Stimulated activated naive CD8-positive, alpha-beta T cell treated with anti-CD3 and anti-CD28 coated beads, Interleukin-15, Interleukin-2, amounts not matched to agents 100 U/mL and 50 U/mL, for 24 hours (primary cell): ENCODE measurements at places on chromosomes 2 and 18.
A peak's percentile ranks its signal among the peaks of the same experiment; 100 is the strongest.

DNA sequence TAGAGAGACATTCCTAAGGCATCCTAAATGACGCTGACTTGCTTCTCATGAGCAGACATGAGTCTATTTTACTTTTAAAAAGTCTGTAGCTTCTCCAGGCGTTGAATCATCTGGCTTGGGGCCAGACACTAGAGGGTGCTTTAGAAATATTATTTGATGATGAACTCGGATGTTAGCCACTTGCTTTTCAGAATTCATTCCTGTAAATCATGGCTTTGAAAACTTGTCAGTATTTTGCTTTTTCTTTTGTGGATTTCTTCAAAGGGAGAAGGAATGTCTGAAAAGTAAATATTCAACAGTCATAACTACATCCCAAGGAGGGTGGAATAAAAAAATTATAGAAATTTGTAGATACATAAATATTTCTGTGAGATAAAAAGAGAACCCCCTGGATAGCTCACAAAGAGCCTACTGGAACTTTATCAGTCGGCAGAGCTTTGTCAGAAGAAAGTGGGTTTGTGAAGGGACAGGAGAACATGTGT is 370.8 kb downstream of the OSR1 start:
- no peak for DNase-seq

DNA sequence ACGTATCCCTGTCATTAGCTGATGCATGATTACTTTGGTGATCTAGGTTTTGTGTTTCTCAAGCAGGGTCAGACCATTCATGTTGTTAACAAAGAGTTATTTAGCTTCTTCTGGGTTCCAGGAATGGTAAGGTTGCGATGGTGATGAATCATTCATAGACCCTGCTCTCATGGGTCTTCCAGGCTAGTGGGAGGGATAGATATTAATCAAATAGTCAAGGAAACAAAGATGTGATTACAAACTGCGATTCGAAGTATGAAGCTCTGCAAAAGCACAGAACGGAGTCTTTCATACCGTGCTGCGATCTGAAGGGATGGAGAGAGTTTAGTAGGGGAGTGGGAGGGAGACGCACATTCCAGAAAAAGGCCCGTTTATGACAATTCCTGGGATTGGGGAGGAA is 42.1 kb downstream of the CAVIN2 start:
- DNase-seq: no peak

DNA sequence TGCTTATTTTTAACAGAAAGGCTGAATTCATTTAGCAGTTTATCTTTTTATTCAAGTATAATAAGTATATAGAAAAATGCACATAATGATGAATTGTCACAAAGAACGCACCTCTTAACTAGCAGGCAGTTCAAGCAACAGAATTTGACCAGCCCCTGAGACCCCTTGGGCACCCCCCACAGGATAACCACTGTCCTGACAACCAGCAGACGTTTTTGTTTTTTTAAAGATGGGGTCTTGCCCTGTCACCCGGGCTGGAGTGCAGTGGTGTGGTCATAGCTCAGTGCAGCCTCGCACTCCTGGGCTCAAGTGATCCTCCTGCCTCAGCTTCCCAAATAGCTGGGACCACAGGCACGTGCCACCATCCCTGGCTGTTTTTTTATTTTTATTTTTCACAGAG is 14.0 kb downstream of the PRELID3A start:
- no peak for DNase-seq

- no peak for DNase-seq
Observed at GRCh38 chr2:198376677-198377076, 572.3 kb downstream of the PLCL1 start.

- DNase-seq: no peak
Observed at GRCh38 chr2:158726911-158727592, 68.1 kb upstream of the DAPL1 start.

DNA sequence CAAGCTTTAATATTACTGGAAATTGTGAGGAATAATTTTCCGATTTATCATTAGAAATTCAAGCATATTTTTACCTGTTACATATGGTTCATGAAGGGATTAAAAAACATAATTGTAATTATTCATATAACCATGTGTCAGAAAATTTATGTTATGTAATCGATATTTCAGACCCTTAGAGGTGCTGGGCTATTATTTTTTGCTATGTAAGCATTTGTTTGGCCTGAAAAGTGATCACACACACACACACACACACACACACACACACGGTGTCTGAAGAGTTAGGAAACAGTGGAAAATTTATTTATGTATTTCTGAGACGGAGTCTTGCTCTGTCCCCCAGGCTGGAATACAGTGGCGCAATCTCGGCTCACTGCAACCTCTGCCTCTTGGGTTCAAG is 375.5 kb downstream of the PTH2R start:
- DNase-seq: no peak

DNA sequence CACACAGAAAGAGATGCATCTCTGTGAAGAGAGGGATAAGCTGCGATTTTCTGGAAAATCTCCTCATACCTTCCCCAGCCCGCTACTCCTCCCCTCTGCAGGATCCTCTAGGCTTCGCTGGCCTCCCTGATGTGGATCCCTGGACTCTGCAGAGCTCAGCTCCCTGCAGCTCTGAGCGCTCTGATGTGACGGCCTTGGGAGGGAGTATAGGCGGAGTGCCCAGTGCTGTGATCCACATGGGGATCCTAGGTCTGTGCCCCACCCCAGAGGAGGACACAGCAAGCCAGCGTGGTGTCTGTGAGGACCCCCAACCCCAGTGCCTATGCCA is 111.0 kb downstream of the GYPC start:
- DNase-seq: no peak

GRCh38 chr2:26883956-26884355 is 36.0 kb downstream of the DPYSL5 start:
- no peak for DNase-seq

GRCh38 chr2:163723348-163723747 is 12.5 kb downstream of the FIGN start:
- DNase-seq: no peak

- peak; percentile 32 for DNase-seq
Observed at GRCh38 chr2:46187112-46187618, 110.0 kb upstream of the EPAS1 start.

GRCh38 chr18:59272221-59272888 is 899 bp downstream of the RAX start:
- peak; percentile 5 for DNase-seq

DNA sequence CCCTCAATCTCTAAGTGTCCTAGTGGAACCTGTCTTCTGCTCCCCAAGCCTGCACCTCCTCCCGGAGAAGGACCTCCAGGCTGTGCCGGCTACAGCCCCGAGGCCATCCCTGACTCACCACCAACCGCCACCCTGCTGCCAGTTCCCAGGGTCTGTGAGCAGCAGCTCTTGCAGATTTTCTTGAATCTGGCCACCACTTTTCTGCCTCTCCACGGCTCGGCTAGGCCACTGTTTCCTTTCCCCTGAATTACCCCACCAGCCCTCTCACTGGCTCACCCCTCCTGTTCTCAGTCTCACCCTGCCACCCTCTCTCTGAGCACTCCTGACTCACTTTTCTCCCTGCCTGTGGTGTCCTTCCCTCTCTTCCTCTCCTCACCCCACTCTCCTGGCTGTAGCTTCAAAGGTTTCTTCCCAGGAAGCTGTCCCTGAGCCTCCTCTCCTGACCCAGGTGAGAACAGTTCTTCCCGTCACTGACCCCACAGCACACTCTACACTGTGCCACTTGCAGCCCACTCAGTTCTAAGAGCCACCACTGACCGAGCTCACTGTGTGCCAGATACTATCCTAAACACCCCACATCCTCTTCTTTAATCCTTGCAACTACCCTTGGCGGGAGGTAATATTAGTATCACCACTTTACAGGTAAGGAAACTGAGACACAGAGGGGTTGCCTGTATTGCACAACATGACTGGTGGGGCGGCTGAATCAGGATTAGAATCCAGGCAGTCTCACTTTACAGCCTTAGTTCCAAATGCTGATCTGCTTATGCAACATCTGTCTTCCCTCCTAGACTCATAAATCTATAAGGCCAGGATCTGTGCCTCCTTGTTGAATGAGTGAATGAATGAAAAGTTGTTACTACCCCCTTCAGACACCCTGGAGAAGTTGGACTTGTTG is 111.6 kb downstream of the SMAD7 start:
- peak; percentile 37 for DNase-seq

DNA sequence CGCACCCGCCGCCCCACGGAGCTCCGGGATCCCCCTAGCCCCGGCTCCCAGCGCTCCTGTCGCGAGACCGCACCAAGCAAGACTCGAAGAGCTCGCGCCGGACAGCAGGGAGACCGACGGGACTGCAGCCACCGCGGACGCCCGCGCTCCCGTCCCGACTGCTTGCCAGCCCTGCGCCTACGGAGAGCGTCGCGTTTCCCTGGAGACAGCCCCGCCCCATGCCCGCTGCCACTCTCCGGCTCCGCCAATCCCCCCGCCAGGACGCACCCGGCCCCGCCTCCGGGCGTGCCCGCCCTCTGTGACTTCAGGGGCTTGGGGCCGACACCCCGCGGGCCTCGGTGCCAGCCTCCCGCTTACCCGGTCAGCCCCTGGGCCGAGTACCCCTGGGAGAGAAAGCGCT is at the start of gene ANKMY1:
ANKMY1 (minus strand) TSS at position 181 of the 400 bp plus-strand sequence. CDS start 653 bp downstream, outside the sequence.
- DNase-seq: peak; percentile 83

GRCh38 chr2:137050949-137051348 is 285.6 kb downstream of the THSD7B start:
- no peak for DNase-seq

GRCh38 chr18:50461251-50461650 is 86.4 kb downstream of the SKA1 start:
- no peak for DNase-seq

GRCh38 chr2:15652252-15652651 is 60.6 kb downstream of the DDX1 start:
- DNase-seq: no peak

DNA sequence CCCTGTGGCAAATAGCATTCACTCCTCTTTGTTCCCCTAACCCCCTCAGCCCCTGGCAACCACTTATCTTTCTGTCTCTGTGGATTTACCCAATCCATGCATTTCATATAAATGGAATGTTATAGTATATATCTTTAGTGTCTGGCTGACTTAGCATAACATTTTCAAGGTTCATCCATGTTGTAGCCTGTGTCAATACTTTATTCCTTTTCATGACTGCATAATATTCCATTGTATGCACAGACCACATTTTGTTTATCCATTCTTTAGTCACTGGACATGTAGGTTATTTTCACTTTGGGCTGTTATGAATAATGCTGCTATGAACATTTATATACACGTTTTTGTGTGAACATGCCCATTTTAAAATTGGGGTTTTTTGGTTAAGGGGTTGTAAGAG is 42.8 kb downstream of the TET3 start:
- DNase-seq: no peak

DNA sequence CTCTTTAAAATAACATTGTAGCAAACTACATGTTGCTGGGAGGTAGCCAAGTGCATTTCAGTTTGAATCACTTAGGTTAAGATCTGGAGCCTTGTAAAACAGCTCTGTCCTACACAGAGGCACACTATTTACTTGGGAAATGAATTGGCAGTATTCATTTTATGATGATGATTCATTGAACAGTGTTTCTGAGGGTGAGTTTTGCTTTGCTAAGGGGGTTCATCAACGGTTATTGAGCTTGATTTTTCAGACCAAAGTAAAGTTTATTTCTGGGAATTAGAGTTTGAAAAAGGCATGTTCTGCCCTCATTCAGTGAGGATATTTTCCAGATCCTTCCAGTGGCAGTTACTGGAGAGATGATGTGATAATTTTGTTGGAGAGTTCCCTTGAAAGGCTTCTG is 55.6 kb downstream of the CCDC85A start:
- DNase-seq: no peak

DNA sequence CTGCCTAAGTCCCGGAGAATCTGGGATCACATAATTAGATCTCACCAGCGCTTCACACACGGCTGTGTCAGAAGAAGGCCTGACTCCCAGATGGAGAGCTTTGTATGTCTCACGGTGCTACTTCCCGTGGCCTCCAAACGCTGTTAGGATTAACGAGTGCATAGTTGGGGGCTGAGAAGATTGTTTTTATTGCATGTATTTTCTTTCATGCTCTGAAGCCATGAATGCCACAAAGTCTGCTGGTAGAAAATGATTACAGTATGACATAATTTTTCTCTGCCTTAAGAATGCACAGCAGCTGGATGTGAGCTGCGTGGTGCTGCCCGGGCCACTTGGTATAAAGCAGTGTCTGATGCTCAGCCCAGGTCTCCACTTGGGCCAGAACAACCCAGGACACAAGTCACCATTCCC is 166.5 kb downstream of the SEPTIN10 start:
- no peak for DNase-seq

DNA sequence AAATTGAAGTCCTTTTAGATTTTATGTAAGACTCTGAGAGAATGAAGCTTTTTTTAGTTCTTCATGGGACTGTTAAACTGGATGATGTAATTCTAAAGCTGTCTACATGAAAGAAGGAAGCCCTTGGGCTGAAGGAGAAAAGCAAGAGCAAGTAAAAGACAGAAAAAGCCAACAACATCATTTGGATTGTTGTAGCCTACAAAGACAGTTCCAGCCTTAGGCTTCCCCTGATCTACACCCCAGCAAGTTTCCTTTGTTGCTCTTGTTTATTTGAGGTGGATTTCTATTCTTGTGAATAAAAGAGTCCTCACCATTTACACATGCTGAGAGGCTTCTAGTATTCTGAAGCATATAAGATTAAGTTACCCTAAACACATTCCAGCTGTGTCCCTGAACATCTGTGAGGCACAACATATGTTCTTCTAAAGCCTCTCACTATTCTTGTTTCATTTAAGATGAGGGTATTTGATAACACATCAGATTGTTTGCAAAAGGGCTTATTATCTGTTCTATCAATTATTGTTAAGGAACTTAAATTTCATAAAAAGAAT is 377.8 kb downstream of the LNPK start:
- no peak for DNase-seq

- DNase-seq: no peak
Observed at GRCh38 chr18:32966141-32966540, 193.3 kb upstream of the KLHL14 start.

GRCh38 chr2:120350801-120351320 is 4.9 kb downstream of the INHBB start:
- DNase-seq: no peak

DNA sequence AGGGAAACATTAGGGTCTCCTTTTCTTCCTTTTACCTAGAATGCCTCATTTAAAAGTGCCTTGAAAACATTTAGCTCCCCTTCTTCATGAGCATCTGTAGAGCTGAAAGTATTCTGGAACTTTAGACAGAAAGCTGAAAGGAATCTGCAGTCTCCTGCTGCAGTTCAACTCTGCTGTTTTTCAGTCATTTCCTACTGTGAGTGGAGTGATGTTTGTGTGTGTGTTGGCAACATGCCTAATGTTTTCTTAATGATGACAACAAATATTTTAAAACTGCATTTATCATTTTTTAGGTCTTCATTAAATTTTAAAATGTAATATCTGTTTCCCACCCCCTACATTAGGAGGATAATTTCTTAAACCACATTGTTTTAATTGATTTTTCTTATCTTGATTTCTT is 66.6 kb downstream of the TWSG1 start:
- no peak for DNase-seq
